ENCODE measurements at places on chromosomes 4 and X. TPM values are rescaled to one million over a fixed set of nuclear protein-coding genes. Genes with fewer than 3 reads are reported as not detected.

ARHGAP4 gene
- 50.0 TPM for total RNA-seq

BRCC3 gene
- 17.6 TPM for total RNA-seq

HHIP gene
- 260 TPM for total RNA-seq

CLDN34 gene
- total RNA-seq, result 0.09 TPM

TIMM8A gene
- 4.0 TPM for total RNA-seq

GUCY1B1 gene
- total RNA-seq, result 2.2 TPM

ZNF630 gene
- 0.54 TPM for total RNA-seq

VCX3A gene
- total RNA-seq, result not detected

GPR173 gene
- 4.0 TPM for total RNA-seq
